Skin of body (tissue), 3 donors: ENCODE measurements at places on chromosomes 6 and 20. TPM values are rescaled to one million over a fixed set of nuclear protein-coding genes. Genes with fewer than 3 reads are reported as not detected.

DNA sequence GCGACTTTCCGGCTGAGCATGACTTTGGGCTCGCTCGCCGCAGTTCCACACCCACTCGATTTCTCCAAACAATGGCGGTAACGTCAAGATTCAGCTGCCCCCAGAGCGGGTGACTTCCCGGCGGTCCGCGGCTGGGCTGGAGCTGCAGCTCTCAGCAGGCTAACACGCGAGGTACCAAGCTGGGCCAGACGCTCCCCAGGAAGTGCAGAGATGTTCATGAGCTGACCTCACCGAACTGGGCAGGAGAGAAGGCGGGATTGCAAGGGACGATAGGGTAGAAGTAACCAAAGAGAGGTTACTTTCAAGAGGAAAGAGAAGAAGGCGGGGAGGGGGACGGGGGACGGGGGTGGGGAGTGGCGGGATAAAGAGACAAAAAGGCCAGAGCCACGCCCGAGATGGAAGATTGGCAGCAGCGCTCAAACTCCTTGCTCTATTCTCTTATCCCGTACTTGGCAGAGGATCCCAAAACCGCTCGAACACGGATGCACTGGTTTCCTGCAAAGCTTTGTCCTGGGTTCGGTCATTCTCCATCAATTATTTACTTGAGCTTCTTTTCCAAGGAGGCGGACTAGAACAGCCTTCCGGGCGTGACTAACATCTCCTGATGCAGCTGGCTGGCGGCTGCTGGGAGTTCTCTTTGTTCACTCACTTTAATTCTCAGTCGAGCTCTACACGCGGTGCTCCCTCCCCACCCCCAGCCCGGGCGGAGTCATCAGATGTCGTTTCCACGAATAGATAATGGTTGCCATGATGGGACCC is at the start of gene MTCL3:
Gene MTCL3, minus strand, starts transcription at position 626 of the 759 bp plus-strand sequence.
- no peak for DNase-seq

DNA sequence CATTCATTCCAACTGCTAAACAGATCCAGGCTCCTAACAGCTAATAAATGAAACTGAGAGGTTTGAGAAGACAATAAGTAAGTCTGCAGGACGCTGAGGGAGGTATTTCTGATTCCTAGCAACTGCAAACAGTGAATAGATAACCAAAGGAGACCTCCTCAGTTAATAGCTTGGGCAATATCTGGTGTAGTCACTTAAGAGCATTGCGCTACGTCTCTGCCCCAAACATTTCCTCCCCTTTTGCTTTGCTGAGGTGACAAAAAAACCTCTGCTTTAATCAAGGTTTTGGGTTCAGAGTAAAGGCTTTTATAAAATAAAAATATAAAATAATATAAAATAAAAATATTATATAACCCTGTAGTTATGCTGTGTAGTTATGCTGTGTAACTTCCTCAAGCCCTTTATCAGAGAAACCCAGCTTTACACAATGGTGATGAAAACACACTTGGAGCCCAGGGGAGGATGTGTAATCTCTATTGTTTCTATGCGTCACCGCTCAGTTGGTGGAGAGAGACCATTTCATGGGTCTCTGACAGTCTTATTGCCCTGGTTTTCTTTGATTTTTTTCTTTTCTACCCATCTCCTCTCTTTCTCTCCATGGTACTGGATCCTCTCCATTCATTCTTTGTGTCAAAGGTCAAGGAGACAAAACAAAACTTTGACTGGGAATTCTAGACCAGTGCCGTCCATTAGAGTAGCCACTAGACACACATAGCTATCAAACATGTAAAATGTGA is 18.9 kb upstream of the CALHM5 start:
- no peak for DNase-seq

DNA sequence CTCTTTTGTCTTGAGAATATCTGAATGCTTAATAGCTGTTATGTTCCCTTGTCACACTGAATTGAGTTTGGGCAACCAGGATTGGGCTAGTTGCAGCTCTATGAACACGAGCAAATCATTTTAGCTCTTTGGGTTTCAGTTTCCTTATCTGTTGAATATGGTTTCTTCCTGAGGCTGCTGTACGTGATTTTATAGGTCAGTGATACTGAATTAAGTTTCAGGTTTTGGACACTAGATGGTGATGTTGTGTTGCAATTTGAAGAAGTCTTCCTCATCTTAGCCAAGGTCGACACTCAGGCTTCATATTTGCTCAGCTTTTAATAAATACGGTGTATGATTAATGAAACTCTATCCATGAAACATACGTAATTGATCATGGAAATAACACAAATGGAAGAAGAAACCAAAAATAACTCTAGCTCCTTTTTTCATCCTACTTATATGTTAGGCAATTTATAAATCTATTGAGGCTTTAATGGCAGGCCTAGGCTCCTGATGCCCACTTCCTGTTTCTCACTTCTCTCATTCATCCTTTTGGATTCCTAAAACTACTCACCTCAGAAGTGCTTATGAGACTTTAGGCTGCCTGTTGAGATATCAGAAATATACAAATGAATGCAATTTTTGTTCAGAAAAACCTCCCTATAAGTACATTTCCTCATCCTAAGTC is 354.1 kb upstream of the MAP3K7 start:
- DNase-seq, result peak; percentile 14

- no peak for DNase-seq
Observed at GRCh38 chr6:101662111-101662897, 268.8 kb downstream of the GRIK2 start.

- no peak for DNase-seq
Observed at GRCh38 chr6:158257781-158258180, 54.5 kb upstream of the TULP4 start.

DNA sequence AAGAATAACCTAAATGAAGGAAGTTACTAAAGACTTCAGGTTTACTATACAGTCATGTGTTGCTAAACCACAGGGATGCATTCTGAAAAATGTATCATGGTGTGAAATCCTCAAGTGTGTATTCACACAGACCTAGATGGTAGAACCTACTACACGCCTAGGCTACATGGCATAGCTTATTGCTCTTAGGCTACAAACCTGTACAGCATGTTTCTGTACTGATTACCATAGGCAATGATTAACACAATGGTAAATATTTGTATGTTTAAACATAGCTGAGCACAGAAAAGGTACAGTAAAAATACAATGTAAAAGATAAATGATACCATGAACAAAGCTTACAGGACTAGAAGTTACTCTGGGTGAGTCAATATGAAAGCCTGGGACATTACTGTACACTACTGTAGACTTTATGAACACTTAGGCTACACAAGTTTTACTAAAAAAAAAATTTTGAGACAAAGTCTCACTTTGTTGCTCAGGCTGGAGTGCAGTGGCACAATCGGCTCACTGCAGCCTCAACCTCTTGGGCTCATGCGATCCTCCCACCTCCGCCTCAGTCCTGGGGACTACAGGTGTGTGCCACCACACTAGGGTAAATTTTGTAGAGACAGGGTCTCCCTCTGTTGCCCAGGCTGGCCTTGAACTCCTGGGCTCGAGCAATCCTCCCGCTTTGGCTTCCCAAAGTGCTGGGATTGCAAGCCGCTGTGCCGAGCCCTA is 36.0 kb downstream of the ADNP start:
- no peak for DNase-seq

GRCh38 chr6:136502786-136503185 is 47.4 kb downstream of the MAP7 start:
- no peak for DNase-seq

GRCh38 chr6:19450651-19451050 is 386.5 kb upstream of the ID4 start:
- no peak for DNase-seq

GRCh38 chr20:62304331-62305148 is 1.7 kb downstream of the ADRM1 start:
- DNase-seq, result no peak

GRCh38 chr6:84681693-84682326 is 82.6 kb downstream of the TBX18 start:
- no peak for DNase-seq

DNA sequence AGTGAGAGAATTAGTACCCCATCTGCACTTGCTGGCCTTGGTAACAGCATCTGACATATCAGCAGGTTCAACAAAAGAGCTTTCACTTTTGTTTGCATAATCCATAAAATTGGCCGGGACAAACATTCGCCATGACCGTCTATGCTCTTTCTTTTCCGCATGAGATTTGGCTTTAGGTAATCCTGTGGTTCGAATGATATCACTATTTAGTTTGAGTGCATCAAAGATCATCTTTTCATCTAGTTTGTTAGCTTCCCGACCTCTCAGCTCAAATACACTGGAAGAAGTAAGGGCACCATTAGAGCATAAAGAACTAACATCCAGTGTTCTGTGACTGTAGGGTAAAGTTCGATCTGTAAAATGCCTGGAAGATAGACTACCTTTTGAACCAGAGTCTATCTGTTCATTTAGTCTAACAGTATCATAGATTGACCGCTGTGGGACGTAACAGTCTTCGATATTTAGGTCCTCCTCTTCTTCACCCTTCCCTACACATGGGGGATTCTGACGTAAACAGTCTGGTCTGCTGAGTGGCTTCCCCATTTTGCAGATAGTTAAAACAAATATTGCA is 101.6 kb downstream of the DST start:
- DNase-seq, result peak; percentile 45

DNA sequence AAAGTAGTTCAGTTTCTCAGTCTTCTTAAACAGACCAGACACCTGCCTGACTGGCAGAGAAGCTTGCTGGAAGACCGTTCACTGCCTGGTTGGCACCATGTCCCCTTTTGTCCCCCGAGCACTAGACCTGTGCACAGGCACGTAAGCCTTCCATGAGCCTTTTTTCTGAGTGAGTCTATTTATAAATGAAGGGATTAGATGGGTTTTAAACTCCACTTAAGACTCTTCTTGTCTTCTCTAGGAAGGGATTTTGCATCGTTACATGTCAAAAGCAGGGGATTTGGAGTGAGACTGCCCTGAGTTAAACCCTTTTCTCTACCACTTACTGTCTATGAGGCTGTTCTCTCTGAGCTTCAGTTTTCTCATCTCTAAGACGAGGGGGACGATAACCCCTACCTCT is 37.6 kb downstream of the STK35 start:
- DNase-seq, result no peak

The MAK gene
- 0.10 TPM for total RNA-seq

The CALHM5 gene
- 4.6 TPM for total RNA-seq

The C6orf58 gene
- 0.20 TPM for total RNA-seq

The GSTA2 gene
- total RNA-seq, result not detected

The TFB1M gene
- 14.6 TPM for total RNA-seq

The HLA-DPA1 gene
- 16.1 TPM for total RNA-seq

The GPX5 gene
- total RNA-seq, result not detected
